Neural progenitor cell (in vitro differentiated cells): ENCODE measurements at places on chromosomes 13 and 19. TPM values are rescaled to one million over a fixed set of nuclear protein-coding genes. Genes with fewer than 3 reads are reported as not detected.

GRCh38 chr13:49711218-49711863 lies 20.1 kb upstream of the EBPL start:
- DNase-seq = no peak

DNA sequence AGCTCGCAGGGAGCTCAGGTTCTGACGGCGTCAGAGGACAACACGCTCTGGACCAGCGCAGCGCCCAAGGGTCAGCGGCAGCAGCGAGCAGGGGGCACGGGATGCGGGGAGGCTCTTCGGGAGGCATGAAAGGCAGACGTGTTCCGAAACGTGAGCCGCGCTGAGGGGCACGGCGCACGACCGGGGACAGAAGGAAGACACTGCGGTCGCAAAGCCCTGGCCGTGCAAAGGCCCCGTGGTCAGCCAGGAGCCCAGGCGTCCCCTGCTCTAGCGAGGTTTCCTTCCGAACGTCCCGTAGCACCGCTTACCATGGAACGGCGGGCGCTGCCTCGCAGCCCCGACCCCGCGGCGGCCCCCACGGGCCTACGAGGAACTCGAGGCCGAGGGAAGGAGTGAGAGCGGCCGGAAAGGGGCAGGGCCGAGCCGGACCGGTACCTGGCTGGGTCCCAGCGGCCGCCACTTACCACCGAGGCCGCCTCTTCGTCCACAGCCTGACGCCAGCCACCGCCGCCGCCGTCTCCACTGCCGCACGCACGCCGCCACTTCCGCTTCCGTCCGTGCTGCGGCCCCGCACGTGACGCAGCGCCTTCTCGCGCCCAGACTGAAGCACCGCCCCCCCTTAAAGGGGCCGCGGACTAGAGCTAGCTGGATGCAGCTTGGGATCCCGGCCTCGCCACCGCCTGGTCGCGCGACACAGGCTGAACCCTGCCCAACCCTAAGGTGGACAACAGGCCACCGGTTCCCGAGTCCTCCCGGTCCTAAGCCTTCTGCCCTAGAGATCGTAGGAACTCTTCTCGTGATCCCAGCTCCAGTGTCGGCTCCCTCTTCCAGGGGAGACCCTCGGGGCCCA lies 9.4 kb downstream of the ABHD17A start:
- peak; percentile 96 for DNase-seq

- DNase-seq = no peak
Observed at GRCh38 chr13:33205224-33205623, 80.3 kb downstream of the STARD13 start.

- no peak for DNase-seq
Observed at GRCh38 chr19:31908496-31909225, 436.7 kb upstream of the ZNF507 start.

DNA sequence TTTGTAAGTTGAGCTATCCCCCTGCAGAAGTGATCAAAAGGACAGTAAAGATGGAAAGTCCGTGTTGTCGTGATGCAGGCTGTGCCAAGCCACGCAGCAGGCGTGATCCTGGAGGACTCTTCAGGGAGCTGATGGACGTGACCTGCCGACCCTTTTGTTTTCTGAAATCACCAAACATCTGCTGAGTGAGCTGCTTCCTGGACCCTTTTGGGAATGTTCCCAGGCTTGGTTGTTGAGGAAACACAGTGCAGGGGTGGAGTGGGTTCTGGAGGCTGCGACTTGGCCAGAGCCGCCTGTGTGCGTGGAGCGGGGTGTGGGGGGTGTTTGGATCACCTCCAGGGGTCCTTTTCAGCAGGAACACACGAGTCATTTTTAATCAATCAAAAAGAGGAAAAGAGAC lies 15.4 kb upstream of the CPAMD8 start:
- no peak for DNase-seq

The TBXA2R gene
- total RNA-seq = 0.09 TPM in 1 of 2 replicates, not detected in the other

The HS6ST3 gene
- 0.31 and 0.39 TPM in 2 replicates for total RNA-seq

The TUBA3C gene
- total RNA-seq = not detected in 2 replicates

GRCh38 chr19:39356647-39357046 lies 14.4 kb downstream of the SAMD4B start:
- DNase-seq = no peak

- no peak for DNase-seq
Observed at GRCh38 chr19:27753622-27754021, 1459.3 kb downstream of the UQCRFS1 start.

GRCh38 chr19:51127755-51128154 lies 3.0 kb downstream of the SIGLEC9 start:
- DNase-seq = no peak

The APLP1 gene
- 89.5 and 191 TPM in 2 replicates for total RNA-seq

DNA sequence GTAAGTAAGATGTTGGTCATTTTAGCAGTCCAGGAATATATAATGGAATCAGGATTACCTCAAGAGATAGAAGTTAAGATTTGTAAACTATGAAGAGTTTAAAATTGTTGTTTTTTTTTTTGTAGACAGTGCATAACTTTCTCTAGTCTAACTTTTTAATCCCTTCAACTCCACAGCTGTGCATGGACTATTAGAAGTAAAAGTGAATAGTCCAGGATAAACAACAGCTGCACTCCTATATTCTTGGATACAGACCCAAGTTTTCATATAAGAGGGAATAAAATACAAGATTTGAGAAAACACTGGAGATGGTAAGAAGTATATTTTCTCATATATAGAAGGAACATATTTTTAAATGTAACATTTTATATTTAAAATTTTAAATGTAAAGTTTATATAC lies 1509.9 kb downstream of the SLITRK5 start:
- no peak for DNase-seq
